ENCODE measurements at places on chromosomes 2 and 18.

- DNase-seq, result no peak
These were observed 292.6 kb downstream of the FSIP2 start for GRCh38 chr2:186031229-186031628.

- DNase-seq, result no peak
These were observed 23.2 kb downstream of the ADNP2 start for GRCh38 chr18:80132180-80132812.

DNA sequence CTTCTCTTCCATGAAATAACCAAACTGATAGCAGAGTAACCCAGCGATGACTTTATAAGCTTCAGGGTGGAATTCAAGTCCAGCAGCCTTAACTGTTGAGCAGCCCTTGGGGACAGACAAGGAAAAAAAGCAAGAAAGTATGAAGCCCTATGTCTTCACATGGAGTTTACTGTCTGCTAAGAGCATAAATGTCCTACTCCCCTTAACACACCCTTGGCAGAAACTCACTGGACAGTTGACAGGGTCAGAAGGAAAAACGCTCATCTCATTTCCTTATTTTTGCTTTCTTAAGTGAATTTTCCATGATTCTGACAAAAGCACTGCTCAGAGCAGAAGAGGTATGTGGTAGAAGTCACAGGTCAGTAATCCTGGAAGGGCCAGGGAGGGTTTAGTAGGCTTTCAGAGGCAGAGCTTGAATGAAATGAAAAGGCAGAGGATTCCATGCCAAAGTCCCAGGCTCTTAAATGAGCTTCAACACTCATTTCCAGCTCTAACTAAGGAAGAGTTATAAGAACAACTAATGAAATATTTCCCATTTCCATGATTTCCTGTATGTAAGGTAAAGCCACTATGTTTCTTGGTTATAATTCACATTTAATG is 683.3 kb upstream of the KLHL29 start:
- DNase-seq, result no peak

DNA sequence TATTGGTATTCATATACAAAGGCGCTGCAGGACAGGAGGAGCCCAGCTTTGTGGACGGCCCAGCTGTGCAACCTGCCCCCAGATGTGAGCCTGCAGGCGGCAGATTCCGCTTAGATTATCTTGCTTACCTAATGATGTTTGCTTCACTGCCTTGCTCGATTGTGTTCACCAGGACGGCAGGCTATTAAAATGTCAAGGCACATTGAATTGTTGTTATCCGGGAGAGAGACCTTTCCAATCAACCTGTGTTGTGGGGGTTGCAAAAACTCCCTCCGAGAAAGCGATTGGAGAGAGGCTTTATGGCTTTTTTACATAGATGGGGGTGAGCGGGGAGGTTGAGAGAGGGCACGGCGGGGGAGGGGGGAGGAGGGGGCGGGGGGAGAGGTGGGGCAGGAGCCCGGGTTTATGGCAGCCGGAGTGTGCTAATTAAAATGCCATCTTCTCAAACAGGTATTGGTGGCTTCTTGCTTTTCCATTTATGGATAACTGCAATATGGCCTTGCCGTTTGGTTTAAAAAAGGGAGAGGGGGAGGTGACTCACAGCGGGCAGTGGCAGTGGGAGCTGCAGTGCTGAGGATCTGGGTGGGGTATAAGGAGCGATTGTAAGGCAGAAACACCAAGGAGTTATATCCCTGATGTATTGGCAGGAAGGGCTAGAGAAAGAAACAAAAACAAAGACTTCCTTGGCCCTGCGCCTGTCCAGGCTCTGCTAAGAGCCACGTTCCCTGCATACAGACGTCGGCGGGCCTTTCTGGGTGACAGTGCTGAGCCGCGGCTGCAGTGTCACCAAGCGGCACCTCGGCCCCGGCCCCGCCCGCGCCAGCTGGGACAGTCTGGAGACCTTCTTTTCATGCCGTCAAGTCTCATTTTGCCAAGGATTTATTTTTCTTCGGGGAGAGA is 97.2 kb downstream of the INSIG2 start:
- DNase-seq, result peak; percentile 33

DNA sequence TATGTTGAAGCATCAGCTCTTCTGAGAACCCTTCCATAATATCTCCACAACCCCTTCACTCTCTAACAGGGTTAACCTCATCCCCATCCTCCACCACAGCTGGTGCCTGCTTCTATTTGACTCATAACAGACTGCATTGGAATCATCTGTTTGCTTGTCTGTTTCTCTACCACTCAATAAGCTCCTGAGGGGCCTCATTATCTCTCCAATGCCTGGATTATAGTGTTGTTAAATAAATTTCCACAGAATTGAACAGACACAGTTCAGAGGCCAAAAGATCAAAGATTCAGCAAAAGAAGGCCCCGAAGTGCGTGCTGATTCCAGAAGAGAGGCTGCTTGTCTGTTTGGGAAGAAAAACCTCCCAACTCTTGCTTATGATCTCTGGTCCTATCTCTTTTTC is 33.7 kb upstream of the FAM98A start:
- DNase-seq, result no peak

- DNase-seq, result no peak
These were observed 77.1 kb downstream of the DDX1 start for GRCh38 chr2:15668611-15669305.

DNA sequence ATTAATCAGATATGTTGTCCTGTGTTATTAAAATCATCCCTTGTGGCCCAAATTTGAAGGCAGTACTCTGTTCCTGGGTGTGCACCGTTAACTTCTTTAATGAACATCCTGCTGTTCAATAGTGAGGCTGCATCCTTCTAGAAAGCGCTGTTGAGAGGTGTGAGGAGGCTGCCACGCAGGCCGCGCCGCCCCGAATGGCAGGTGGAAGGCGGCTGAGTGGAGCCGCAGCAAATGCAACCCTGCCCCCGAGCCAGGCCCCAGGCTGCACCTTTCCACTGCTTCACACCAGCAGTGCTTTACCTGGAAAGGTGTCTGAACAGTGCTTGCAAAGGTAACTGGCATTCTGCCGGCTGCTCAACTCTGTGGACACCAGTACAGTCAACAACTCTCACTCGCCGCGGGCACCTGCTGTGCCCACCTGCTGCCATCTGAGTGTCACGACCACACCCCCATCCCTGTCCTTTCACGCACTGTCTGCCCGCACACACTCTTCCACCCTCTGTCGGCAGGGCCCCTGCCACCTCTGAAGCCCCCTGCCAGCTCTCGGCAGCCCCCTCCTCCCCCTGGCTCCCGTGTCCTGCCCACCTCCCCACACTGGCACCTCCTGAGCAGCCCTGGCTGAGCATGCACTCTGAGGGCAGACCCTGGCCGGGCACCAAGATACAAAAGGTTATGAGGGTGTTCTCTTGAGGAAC is 70.9 kb downstream of the ODC1 start:
- DNase-seq, result no peak

DNA sequence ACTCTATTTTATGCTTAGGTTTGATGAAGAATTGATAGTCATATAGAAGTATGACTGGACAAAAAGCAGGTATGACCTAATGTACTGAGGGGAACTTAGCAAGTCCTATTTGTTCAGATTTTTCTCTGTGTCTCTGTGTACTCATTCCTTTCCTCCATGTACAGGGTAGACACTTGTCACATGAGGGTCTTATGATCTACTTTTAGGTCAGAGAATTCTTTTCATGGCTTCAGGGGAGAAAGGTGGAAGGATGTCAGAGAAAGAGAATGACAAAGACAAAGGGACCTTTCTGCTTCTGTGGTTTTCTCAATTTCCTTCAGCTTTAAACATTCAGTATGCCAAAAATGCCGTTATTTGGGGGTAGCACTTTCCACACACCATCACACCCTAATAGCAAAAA is 181.6 kb downstream of the WDPCP start:
- DNase-seq, result no peak

- DNase-seq, result no peak
These were observed 874 bp downstream of the NDUFAF7 start for GRCh38 chr2:37232131-37232933.
